H4 (cell line): ENCODE measurements at places on chromosomes 13 and 19.

DNA sequence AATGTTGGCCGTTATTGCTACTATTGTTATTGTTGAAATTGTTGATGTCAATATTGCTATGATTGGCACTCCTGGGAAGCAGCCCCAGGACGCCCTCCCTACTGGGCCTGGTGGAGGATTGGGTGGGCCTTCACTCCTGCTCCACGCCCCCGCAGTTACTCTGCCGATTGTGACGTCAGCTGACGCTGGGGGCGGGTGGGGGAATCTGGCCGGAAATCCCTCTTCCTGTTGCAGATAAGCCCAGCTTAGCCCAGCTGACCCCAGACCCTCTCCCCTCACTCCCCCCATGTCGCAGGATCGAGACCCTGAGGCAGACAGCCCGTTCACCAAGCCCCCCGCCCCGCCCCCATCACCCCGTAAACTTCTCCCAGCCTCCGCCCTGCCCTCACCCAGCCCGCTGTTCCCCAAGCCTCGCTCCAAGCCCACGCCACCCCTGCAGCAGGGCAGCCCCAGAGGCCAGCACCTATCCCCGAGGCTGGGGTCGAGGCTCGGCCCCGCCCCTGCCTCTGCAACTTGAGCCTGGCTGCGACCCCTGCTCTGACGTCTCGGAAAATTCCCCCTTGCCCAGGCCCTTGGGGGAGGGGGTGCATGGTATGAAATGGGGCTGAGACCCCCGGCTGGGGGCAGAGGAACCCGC lies at the start of gene ETV2:
Gene ETV2 (plus strand): TSS at position 231 of the 637 bp plus-strand sequence. CDS start 716 bp downstream, outside the sequence.
- DNase-seq = no peak

DNA sequence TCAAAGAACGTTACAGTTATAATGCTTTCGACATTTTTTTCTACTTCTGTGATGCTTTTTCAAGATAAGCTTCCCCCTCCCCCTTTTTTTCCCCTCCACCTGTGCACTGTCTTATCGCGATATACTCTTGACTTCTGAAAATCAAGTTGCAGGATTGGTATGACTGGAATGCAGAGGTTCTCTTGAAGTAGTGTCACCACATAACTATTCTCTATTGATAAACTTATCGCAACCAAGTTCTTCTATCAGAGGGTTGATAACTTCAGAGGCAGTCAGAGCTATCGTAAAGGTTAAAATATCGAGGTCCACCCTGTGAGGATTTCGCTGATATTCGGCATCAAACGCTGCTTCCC lies 820 bp downstream of the EID2 start:
- DNase-seq = no peak

DNA sequence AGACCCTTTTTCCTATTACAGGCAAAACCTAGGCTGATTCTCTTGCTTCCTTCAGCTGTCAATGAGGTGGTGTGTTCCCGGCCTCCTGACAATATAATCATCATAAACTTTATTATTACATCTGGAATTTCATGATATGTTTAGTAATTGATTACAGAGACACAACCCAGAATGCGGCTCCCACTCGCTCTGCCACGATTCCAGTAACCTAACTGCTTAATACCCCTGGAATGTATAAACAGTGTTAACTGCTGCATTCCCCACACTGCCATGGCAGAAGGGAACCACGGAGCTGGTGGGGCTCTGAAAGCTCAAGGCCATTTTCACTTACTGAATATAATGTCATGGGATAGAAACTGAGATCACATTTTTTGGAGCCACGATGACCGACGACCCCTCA lies 17.1 kb downstream of the TSHZ3 start:
- DNase-seq = peak; percentile 29

DNA sequence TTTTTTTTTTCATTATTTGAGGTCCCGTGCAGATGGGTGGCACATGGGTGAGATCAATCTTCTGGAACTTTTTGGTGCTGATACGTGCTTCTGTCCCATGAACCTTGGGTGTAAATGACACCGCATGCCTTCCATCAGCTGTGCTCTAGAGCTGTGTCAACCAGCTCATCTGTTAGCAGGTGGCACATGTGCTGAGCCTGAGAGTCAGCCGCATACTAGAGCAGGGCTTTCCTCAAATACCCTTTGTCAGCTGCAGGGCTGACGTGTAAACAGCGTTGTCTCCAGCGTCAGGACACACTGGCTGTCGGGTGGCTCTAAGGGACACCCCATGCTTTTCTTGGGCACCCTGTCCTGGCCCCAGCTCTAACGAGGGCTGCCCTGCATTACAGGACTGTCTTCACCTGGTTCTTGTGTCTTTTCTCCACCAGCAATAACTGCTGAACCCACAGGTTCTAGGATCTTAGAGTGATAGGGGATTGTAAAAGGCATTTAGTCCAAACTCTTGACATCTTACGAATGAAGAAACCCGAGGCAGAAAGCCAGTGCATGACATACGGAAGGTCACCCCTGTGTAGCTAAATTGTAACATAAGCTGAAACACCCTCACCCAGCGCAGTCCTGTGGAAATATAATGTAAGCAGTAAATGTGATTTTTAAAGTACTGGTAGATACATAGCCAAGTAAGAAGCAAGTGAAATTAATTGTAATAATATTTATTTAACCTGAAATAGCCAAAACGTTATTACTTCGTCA lies 119.5 kb downstream of the LRCH1 start:
- DNase-seq = no peak

GRCh38 chr13:44857061-44857460 lies 132.2 kb downstream of the NUFIP1 start:
- no peak for DNase-seq

- no peak for DNase-seq
These were observed 11.3 kb upstream of the ZBTB7A start for GRCh38 chr19:4077800-4078684.

GRCh38 chr13:69331245-69331644 lies 776.4 kb upstream of the ATXN8OS start:
- DNase-seq = no peak

DNA sequence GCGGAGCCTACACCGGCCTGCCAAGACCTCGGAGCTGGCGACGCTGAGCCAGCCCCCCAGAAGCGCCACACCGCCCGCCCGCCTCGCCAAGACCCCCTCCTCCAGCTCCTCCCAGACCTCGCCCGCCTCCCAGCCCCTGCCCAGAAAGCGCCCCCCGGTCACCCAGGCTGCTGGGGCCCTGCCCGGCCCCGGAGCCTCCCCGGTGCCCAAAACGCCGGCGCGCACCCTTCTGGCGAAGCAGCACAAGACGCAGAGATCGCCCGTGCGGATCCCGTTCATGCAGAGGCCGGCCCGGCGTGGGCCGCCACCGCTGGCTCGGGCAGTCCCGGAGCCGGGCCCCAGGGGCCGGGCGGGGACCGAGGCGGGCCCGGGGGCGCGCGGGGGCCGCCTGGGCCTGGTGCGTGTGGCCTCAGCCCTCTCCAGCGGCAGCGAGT lies 10.2 kb downstream of the C19orf25 start:
- no peak for DNase-seq

GRCh38 chr19:7500811-7501450 lies 12.1 kb upstream of the PEX11G start:
- no peak for DNase-seq

- no peak for DNase-seq
These were observed 649 bp downstream of the UQCRFS1 start for GRCh38 chr19:29212356-29212647.

DNA sequence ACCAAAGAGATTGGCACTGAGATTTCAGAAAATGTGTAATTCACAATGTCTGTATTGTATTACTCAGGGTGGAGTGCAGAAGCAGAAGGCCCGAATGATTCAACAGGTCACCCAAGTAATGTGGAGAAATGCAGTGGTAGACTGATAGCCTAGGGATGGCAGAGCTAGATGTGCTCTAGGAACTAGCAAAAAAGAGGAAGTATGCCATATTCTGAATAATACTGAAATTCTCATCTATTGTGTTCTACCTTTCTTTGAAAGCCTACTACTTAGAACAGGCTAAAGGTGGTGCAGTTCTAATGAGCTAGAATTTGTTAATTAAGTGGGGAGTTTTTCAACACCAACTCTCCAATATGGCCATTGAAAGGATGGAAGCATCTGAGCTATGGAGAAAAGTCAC lies 1449.8 kb upstream of the MIR17HG start:
- no peak for DNase-seq

GRCh38 chr19:47013041-47013517 lies 6.6 kb upstream of the NPAS1 start:
- DNase-seq = peak; percentile 78

DNA sequence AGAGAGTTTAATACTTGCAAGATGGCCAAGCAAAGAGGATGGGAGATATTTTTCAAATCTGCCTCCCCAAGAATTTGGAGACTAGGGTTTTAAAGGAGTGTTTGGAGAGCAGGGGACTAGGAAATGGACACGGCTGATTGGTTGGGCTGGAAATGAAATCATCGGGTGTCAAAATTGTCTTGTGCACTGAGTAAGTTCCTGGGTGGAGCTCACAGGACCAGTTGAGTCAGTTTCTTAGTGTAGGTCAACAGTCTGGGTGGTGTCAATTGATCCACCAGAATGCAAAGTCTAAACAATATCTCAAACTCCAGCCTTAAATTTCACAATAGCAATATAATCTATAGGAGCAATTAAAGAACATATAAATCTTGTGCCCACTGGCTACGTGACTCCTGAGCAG lies 23.0 kb upstream of the CEACAM4 start:
- DNase-seq = no peak

- no peak for DNase-seq
These were observed 91.1 kb downstream of the WDFY2 start for GRCh38 chr13:51675385-51675784.

DNA sequence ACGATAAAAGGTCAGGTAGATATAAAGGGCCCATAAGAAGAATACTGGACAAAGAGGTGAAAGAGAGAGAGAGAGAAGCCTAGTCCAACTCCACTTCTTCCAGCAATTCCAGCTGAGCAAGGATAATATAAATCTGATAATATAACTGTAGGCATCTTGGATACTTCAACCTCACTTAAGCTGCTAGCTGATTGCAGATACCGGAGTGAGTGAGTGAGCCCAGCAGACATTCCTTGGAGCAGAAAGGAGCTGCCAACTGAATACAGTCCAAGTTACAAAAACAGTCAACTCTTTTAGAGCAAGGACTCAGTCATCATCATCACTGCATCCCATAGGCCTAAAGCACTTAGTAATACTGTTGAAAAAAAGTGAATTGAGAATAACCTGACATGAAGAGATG lies 387.6 kb downstream of the SLITRK6 start:
- DNase-seq = no peak

- DNase-seq = no peak
These were observed 29.1 kb upstream of the NCCRP1 start for GRCh38 chr19:39167461-39168257.

GRCh38 chr13:34179481-34179880 lies 361.5 kb downstream of the RFC3 start:
- DNase-seq = no peak

- no peak for DNase-seq
These were observed 557.9 kb downstream of the UQCRFS1 start for GRCh38 chr19:28655054-28655453.

- DNase-seq = peak; percentile 69
These were observed 23.2 kb upstream of the CRTC1 start for GRCh38 chr19:18660051-18660910.

DNA sequence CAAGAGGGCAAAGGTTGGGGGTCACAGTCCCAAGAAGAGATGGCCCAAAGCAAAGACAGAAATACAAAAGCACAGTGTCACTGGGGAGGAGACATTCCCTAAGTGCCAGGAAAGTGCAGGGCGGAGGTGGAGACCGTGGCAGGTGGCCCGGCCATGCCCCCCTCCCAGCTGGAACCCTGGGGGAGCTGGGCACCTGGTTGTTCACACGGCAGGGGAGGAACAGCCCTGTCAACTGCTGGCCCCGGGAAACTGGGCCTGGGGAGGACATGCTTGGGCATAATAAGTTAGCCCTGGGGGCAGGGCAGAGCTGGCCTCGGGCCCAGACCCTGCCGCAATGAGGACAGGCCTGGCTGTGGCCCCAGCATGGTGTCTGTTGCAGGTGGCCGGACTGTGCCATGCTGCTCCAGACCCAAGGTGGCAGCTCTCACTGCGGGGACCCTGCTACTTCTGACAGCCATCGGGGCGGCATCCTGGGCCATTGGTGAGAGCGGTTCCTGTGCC lies 7.4 kb downstream of the HPN start:
- DNase-seq = no peak

GRCh38 chr13:73466561-73466960 lies 407.8 kb downstream of the KLF5 start:
- no peak for DNase-seq

GRCh38 chr19:49534632-49535385 lies 7.0 kb downstream of the RCN3 start:
- DNase-seq = no peak

DNA sequence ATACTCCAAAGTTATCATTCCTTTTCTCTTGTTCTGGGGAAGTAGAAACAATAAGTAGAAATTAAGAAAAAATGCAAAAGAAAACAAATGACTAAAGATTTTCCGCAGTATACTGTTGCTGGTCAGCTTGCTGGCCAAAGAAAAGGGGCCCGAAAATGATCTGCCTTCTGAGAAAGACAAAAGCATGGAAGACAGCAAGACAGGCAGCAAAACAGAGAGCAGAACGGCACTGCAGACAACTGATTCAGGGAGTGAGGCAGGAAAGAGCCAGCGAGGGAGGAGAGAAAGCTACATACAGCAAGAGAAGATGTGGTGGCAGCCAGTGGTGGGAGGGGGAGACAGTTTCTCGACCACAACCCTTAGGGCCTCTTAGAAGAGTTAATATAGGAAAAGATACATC lies 5.3 kb upstream of the DOCK9 start:
- DNase-seq = no peak

GRCh38 chr19:39252458-39252857 lies 3.8 kb upstream of the IFNL4 start:
- DNase-seq = no peak

GRCh38 chr13:98214707-98215106 lies 37.6 kb upstream of the RNF113B start:
- no peak for DNase-seq

- DNase-seq = no peak
These were observed 1470.9 kb downstream of the UQCRFS1 start for GRCh38 chr19:27742041-27742440.

DNA sequence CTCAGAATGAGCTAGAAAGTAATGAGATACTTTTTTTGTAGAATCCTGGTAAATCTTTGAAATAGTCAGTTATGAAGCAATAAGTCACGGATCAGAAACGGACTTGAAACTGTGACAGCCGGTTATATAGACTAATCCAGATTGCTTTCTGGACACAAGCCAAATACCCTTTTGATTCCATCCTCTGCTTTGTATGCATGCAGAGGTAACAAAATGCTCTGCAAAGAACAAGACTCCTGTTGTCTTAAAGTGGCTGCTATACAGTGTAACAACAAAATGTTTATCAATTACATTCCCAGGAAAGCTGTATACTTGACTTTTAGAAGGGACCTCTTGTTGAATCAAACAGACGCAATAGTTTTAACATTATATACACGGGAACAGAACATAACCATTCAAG lies 66.5 kb upstream of the STARD13 start:
- DNase-seq = no peak
